Nephron progenitor cell (in vitro differentiated cells): ENCODE measurements at places on chromosomes 6 and 20.

DNA sequence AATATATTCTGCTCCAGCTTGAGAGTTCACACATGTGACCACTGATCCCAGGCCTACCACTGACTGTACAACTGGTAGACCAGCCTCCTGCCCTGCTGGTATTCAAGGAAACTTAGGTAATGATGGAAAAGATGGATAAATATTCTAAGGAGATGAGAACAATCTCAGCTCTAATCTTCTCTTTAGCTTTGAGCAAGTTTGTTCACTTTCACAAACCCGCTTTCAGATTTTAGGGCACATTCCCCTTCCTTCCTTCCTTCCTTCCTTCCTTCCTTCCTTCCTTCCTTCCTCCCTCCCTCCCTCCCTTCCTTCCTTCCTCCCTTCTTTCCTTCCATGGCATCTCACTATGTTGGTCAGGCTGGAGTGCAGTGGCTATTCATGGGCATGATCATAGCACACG lies 88.2 kb upstream of the PHACTR1 start:
- no peak for DNase-seq

DNA sequence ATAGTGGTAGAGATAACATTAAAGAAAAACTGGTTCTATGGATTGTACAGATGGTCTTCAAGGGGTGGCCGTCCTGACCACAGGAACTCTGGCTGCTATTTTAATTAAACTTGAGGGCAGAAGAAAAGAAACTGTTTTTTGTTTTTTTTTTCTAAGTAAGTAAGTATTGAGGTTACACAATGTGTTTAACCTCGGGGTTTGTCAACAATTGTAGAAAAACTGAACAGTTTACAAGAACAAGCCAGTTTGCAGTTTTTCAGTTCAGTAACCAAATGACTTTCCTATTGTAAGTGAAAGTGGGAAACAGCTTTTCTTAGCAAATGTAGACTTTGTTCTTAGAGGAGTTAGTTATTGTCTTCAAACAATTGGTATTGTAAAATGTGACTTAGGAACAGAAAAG lies 77.0 kb downstream of the PLCB1 start:
- DNase-seq: no peak

- no peak for DNase-seq
Observed at GRCh38 chr6:99121748-99122147, 174.0 kb upstream of the FBXL4 start.

DNA sequence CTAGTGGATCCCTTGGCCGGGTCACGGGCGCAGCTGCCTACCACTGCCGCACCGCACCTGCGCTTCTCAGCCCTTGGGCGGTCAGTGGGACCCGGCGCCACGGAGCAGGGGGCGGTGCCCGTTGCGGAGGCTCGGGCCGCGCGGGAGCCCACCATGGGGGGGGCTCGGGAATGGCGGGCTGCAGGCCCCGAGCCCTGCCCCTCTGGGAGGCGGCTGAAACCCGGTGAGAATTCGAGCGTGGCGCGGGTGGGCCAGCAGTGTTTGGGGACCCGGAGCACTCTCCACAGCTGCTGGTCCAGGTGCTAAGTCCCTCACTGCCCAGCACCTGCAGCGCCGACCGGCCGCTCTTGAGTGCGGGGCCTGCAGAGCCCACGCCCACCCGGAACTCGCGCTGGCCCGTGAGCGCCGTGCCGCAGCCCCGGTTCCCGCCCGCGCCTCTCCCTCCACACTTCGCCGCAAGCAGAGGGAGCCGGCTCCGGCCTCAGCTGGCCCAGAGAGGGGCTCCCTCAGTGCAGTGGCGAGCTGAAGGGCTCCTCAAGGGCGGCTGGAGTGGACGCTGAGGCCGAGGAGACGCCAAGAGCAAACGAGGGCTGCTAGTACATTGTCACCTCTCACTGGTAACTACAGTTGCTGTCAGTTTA lies 120.5 kb upstream of the TMEM170B start:
- no peak for DNase-seq
